ENCODE measurements at places on chromosomes 2 and 18.

GRCh38 chr2:202035089-202035940 is 1.7 kb downstream of the FZD7 start:
- DNase-seq = no peak

DNA sequence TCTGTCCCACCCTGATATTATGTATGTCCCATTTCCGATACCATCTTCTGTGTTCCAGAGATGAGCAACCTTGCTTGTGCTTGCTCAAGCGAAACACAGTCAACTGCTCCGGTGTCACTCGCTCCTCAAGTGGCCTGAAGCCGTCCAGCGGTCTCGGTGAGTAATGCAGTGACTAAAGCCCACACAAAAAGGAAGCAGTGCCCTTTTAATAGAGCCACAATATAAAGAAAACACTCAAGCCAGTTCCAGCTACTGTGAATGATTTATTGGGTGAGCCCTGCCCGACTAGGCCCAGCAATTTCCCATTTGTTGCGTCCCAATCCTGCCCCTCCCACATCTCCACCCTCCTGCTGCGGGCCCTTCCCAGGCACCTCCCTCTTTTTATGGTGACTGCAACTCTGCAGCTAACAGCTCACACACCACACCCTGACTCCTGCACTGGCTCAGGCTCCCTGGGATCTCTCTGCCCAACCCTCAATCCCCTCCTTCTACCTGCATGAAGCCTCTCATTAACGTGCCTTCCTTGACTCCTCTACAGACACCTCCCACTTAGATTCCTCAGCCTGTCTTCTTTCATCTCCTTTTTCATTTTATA is 44.2 kb upstream of the DSC1 start:
- DNase-seq = no peak

- DNase-seq = no peak
These were observed 446 bp upstream of the EFHD1 start for GRCh38 chr2:232632904-232633412.

- no peak for DNase-seq
These were observed 81.0 kb upstream of the RBM44 start for GRCh38 chr2:237717366-237718276.

- no peak for DNase-seq
These were observed 14.5 kb upstream of the BMP10 start for GRCh38 chr2:68885811-68886075.

GRCh38 chr2:68134554-68134953 is 23.1 kb upstream of the PNO1 start:
- no peak for DNase-seq

DNA sequence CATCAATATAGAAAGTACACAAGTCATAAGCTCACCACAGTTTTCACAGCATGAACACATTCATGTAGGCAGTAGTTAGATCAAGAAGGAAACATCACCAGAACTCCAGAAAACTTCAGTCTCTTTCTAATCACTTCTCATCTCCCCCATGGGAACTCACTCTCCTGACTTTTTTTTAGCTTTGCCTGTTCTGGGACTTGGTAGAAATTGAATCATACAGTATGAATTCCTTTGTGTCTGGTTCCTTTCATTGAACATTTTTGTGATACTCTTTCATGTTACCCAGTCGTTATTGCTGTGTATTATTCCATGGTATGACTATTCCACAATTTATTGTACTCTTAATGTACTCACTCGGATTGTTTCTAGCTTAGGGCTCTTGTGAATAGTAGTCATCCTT is 160.2 kb downstream of the TAF4B start:
- no peak for DNase-seq

DNA sequence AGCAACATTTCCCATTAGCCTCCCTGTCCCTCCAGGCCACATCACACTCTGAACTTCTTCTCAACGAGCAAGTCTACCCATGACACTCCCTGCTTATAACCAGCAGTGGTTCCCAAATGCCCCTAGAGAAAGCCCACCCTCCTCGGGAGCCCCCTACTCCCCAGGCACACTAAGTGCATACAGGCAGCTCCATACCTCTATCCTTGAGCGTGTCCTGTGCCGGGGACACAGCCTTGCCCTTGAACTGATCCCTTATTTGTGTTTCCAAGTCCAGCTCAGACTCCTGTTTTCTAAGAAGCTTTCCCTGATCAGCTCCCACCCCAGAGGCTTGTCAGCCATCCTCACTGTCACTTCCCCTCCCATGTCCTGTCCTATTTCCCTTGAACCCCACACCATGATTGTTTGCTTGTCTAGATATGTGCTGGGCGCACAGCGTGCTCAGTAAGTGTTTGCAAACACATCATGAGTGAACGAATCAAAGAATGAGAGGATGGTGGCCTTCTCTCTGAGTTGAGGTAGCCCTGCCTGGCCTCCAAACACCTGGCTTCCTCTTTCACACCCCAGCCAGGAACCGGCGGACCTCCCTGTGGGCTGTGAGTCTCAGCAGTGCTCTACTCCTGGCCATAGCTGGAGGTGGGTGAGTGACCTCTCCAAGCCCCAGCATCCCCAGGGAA is 2.1 kb downstream of the TEX51 start:
- no peak for DNase-seq

GRCh38 chr18:66553824-66554223 is 50.1 kb downstream of the CDH19 start:
- DNase-seq = no peak

GRCh38 chr2:128347701-128348539 is 29.3 kb upstream of the HS6ST1 start:
- no peak for DNase-seq

DNA sequence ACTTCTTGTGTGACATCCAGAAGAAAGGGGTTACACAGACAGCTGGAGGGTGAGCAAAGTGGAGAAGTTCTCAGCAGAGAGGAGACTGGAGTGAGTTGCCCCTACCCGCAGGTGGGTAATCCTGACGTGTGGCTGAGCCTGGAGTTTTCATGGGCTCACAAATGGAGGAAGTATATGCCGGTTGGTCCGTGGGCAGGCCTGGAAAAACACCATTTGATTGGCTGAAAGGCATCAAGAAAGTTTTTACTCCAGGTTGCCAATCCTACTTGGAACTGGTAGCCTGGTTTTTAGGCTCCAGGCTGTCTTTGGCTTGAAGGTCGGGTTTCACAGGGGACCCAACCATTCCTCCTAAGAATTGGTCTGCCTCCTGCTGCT is 1177.4 kb upstream of the LRRTM1 start:
- no peak for DNase-seq

GRCh38 chr2:69163109-69163508 is 150.1 kb downstream of the ANTXR1 start:
- no peak for DNase-seq

GRCh38 chr2:158610059-158610458 is 153.3 kb downstream of the PKP4 start:
- no peak for DNase-seq

DNA sequence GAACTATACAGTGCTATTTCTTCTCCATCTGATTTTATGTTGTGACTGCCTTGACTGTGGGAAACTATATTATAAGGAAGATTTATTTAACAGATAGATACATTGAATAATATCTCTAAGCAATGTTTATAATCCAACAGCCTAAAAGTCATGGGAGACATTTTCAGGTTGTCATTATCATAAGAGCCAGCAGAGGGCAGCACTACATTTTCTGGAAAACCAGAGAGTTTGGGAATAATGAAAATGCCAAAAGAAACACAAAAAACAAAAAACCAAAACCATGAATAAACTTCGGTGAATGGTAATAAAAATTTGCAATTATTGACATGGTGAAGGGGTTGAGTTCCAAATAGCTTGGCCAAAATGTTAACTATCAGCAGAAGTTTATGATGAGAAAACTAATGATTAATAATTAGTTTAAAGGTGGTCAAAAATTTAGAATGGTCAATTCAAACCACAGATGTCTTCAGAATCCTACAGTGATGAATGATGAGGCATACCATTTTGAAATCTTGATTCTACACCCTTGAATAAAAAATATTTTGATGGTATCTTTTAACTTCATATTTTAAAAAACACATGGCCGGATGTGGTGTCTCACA is 4.7 kb downstream of the EEF1B2 start:
- no peak for DNase-seq

DNA sequence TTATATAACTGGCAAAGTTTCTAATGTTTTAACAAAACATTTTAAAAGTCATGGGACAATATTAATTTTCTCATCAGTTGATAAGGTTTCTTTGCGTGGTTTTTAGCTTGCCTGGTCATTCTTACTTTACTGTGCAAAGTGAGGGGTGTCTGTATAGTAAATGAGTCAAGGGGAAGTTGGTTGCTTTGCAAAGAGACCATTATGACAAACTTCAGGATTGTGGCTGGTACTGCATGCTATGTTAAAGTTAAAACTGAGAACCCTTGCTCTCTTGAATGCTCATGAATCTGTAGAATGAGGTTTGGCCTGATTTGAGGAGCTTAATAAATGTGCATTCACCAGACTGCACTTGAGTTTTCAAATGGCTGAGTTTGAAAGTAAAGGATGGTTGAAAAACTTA is 47.0 kb downstream of the COL4A4 start:
- DNase-seq = no peak

- DNase-seq = no peak
These were observed 448.7 kb upstream of the NETO1 start for GRCh38 chr18:73316513-73316912.

DNA sequence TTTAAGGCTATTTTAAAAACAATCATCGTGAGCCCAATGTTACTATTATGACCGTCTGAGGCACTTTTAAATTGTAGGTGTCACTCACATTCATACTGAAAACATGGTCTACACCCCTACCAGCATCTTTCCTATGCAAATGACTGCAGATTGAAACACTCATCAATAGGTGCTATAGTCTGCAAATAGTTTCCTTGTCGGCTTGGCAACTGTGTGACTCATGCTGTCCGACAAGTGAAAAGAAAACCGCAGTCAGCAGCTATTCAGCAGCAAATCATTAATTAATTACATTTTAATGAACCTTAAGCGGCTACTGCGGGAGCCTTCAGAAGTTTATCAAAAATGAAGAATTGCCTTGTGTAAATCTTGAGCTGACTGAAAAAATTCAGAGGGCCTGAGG is 134.4 kb downstream of the FIGN start:
- DNase-seq = no peak

- no peak for DNase-seq
These were observed 126.8 kb upstream of the SERPINE2 start for GRCh38 chr2:224165901-224166319.

DNA sequence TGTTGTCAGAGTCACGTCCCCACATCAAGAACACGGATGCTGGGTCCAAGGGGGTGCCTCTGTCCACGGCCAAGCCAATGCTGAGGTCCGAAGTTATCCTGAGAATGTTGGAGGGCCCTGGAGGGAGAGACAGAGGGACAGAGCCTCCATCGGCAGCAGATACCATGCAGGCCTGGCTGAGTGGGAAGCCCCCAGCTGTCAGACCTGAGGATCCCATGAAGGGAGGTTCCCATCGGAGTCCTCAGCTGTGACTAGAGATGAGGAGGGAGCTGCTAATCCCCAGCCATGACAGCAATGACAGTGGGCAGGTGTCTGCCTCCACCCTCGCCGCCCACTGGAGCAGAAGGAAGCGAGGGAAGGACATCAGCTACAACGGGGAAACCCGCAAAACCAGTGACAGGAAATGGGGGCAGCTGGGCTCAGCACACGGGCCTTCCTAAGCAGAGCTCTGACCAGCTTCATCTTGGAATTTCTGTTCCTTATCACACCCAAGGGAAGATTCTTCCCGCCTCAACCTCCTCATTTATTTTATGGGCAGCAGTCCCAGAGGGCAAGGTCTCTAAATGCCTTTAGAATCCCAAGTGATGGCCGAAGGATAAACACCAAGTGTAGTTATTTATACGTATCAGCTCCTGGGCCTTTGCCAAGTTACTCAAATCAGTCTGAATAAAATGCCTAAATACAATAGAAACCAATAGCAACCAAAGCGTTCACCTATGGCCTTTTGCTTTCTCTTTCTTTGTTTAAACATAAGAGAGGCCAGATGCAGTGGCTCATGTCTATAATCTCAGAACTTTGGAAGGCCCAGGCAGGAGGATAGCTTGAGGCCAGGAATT is 32.2 kb downstream of the FAM178B start:
- DNase-seq = no peak

DNA sequence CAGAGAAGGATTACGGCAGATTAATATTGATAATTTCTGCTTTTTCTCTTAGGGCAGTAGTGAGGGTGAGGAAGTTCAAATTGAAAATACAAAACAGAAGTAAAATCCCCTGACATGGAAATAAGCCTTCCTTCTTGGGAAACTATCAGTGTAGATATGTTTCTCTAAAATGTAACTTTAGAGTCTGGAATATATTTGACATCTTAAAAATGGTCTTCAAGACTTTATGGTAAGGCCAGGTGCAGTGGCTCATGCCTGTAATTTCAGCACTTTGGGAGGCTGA is 33.0 kb downstream of the INPP5D start:
- no peak for DNase-seq

DNA sequence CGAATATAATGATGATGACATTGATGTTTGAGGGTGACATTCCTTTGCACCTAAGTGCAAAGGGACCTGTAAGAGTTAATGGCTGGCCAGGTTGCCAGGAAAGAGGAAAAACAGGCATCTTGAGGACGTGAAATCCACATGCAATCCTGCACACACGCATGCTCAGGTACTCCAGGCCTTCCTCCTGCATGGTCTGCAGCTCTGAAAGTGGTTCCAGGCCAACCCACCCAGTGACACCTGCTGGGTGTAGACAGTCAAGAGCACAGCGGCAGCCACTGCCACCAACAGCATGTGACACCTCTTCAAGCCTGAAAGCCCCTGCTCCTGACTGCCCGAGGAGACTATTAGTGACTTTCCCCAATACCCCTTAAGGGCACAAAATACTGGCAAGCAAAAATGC is 101.6 kb downstream of the PIEZO2 start:
- no peak for DNase-seq

GRCh38 chr2:25894135-25894830 is 16.0 kb upstream of the ASXL2 start:
- DNase-seq = no peak

DNA sequence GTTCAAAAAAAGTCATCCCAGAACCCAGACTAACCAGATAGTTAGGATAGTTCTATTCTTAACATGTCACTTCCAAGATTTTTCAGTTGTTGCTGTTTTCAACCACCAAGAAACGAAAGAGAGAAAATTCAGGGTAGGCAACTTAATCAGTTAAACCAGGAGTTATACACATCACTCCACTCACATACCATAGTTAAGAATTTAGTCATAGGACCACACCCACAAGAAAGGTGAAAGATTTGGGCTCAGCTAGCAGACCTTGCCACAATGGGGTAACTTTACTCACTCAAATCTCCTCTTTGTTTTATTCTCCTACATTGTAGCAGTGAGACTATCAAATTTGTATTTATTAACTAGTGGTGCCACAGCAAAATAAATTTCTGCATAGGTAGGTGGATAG is 473.6 kb downstream of the NUP35 start:
- DNase-seq = no peak

GRCh38 chr18:26307161-26307773 is 81.0 kb downstream of the TAF4B start:
- DNase-seq = no peak

DNA sequence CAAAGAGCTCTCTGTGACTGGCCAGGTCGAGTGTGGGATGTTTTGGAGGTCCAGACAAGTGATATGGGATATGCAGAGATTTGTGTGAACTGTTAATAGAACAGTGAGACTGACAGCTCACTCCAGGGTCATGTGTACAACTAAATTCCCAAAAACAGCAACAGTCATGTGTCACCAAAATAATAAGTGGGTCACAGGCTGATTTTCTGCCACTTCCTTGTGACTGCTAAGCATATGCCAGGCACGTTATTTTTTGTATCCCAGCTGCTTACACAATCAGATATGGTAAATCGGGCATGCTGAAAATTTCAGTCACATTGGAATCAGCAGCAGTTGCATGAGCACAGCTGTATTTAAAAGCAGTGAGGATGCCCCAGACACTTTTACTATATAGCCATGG is 198.7 kb downstream of the PTGR3 start:
- no peak for DNase-seq

GRCh38 chr2:37869771-37870170 is 55.3 kb upstream of the RMDN2 start:
- DNase-seq = no peak

Measured in stimulated activated CD8-positive, alpha-beta memory T cell treated with anti-CD3 and anti-CD28 coated beads, Interleukin-7, amount 100 ng/mL, for 1 hour (primary cell).